COR-L47 (cell line): ENCODE measurements at places on chromosomes 13 and 19.
A peak's percentile ranks its signal among the peaks of the same experiment; 100 is the strongest.

GRCh38 chr13:33235564-33235963 is 50.0 kb downstream of the STARD13 start:
- DNase-seq, result no peak

- peak; percentile 87 for DNase-seq
These were observed 145.6 kb upstream of the KLHL1 start for GRCh38 chr13:70253834-70254233.

DNA sequence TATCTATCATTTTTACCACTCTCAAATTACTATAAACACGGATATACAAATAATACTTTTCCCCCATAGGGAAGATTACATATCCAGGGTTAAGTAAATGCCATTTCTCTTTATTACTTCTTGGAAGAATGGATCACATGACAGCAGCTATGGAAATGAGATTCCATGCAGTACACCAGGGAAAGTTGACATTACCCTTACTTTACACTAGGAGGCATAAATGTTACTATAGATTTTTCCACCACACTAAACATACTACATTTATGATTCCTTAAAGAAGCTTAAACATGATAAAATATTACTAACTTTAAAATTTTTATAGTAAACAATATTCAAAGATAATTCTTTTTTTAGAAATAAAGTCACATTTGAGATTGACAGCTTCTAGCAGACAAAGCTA is 611.4 kb downstream of the PCDH9 start:
- DNase-seq, result no peak

DNA sequence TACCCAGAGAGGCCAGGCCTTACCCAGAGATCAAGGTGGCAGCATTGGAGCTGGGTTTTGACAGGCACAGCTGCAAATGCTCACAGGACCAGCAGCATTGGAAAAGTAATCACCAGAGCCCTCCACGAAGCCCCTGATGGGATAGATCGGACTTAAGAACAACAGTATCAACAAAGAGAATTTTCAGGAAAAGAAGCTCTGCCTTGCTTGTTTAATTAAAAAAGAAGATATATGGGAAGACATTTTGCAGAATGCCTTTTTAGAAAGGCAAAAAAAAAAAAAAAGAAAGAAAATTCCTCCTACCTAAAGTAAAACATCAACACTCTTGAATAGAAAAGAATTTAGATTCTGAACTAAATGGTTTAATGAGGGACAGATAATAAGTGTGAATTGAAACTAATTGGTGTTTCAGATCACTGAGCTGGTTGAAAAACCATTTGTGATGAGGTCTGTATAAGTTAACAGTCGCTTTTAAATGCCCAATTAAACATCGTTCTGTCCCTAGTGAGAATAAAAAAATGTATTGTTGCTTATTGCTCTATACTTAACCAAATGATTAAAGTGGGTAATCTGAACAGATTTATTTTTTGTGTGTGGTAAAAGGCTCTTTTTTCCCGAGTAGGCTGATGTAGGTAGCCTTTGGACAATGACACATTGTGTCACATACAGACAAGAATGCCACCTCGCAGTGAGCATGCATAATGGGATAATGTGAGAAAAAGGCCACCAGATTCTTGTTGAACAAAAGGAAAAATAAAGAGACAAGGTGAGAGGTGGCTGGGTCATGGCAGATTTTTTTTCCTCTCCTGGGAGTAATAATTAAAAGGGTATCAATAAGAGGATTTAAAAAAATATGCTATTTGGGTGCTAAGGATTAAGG is 93.0 kb upstream of the ARGLU1 start:
- no peak for DNase-seq

DNA sequence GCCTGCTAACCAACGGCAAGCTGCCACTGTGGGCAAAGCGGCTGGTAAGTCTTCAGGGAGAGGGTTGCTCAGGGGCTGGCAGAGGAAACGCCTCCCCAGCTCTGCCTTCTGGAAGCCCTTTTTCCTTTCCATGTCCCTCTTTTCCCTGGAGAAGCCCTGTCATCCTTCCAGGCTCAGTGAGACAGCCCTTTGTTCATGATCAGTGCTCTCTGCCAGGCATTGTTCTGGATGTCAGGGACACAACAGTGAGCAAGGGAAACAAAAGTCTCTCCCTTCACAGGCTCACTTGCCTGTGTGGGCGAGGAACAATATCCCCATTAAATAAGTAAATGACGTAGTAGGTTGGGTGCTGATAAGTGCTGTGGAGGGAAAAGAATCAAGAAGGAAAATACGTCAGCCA is 13.9 kb upstream of the OVOL3 start:
- no peak for DNase-seq

- DNase-seq, result peak; percentile 99
These were observed 4.2 kb downstream of the ADPRHL1 start for GRCh38 chr13:113448885-113449692.

GRCh38 chr13:109412283-109412901 is 374.0 kb downstream of the IRS2 start:
- peak; percentile 37 for DNase-seq

DNA sequence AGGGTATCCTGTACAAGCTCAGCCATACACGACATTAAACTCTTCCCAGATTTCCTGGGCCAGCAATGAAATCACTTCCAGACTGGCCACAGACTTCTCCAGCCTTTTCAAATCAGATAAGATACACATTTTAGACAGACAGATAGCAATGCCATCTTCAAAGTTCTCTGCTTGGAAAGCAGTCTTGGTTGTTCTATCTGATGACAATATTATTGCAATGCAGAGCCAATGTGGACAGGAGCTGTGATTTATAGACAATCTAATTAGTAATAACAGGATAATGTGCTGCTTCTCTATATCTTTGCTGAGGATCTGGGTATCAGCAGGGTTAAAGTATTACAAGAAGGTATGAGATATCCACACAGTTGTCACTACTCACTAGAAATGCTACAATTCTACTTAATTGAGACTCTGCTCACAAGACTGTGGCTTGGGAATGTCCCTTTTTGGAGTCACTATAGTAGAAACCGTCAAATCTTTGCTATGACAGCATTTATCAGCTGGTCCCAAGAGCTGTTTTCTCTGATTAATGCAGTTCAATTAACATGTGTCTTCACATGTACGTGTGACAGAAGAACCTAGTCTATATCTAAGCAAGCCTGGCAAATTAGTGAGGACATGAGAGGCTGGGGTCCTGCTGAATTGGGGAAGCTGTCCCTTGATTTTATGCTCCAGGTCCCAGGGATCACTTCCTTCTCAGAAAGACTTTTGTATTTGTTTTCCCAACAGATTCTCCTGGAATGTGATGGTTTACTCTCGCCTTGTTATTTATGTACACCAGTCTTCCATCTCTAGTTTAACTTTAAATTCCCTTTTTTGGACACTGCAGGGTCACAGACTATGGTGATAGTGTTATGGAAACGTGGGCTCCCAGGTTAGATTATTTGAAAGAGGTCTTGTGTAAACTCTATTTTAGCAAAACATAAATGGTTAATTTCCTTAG is 68.8 kb downstream of the COL4A1 start:
- DNase-seq, result no peak

GRCh38 chr19:47755762-47756626 is 10.6 kb downstream of the NOP53 start:
- no peak for DNase-seq

- DNase-seq, result no peak
These were observed 4.2 kb upstream of the SPC24 start for GRCh38 chr19:11159598-11160439.

DNA sequence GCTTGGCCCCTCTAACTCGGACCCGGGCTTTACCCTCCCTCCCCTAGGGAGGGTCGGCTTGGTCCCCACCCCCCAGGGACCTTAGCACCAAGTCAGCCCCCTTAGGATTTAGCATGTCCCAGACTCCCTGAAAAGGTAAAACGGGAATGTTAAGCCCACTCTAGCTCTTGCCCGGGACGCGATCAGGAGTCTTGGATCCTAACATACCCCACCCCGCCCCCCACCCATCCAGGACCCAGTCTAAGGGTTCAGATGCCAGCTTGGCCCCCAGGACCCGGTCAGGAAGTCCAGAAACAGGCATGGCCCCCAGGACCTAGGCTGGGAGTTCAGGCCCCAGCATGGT is 437 bp downstream of the EPOR start:
- DNase-seq, result no peak
